NCI-H446 (cell line): ENCODE measurements at places on chromosomes 7 and 10.

DNA sequence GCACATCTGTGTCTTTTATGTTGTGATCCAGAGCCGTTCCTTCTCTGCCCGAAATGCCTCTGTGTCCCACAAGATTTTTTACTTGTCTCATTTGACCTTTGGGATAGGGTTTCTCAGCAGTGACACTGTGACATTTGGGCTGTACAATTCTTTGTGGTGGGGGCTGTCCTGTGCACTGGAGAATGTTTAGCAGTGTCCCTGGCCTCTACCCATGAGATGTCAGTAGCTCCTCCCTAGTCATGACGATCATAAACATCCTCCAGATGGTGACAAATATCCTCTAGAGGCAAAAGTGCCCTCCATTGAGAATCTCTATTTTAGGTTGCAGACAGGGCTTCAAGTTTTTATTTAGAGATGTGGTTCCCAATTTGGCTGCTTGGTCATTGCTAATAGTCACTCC is 91.3 kb downstream of the PPP1R17 start:
- no peak for DNase-seq

GRCh38 chr10:119501690-119502089 is 40.8 kb downstream of the RGS10 start:
- DNase-seq: no peak

DNA sequence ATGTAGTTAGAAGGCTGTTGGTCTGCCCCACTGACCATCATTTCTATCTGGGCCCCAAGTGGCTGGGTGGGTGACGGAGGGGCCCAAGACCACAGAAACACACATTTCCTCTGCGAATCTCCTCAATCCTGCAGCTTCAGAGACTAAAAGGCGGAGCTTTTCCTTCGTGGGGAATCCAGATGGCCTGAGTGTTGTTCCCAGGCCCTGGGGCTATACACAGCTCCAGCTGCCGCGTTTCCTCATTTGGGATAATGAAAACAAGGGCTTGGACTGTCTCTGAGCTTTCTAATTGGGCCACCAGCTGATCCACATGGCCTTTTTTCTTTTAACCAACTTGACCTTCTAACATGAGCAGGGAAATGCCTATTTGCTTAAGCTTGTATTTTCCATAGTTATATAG is 339.9 kb downstream of the CXCL12 start:
- no peak for DNase-seq

DNA sequence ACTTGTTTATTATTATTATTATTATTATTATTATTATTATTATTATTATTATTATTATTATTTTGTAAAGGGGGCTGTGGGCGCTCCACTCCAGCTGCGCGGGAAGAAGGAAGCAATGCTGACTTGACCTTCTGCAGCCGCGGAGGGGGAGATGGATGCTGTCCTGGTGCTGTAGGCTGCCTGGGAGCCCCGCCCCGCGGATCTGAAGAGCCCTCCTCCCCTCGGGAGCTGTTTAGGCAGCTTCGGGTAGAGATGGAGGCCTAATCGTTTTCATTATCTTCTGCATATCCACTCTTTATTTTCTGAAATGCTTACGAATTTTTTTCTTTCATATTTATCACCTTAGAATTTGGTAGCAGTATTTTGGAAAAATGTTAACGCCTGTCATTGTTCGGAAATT is 101.2 kb upstream of the KLF6 start:
- DNase-seq: no peak

DNA sequence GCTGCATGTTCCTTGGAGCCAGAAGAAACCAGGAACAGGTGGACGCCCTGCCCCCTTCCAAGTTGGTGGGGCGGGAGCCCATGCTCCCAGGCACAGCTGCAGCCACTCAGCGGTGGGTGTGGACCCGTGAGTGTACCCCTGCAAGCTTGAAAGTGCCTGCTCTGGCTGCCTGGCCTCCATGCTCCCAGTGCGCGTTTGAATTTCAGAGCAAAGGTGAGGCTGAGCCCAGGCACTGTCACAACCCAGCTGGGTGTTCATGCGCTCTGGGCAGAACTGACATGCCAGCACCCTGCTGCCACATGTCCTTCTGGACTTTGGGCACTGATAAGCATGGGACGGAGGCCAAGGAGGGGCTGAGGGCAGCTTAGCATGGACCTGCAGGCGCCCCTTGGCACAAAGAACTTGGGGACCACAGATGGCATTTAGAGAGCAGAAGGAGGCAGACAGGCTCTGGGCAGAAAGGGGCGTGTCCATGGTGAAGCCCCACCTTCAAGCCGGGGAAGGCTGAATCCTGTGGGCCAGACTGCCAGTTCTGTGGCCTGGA is 402.0 kb upstream of the NRG3 start:
- DNase-seq: no peak

- DNase-seq: no peak
Observed at GRCh38 chr10:92239600-92240288, 51.1 kb downstream of the CPEB3 start.

GRCh38 chr10:10872035-10872673 is 145.5 kb upstream of the CELF2 start:
- no peak for DNase-seq

- DNase-seq: no peak
Observed at GRCh38 chr7:29194594-29195427, at the start of gene CHN2. Gene CHN2 (plus strand): TSS chr7:29194775.

- DNase-seq: no peak
Observed at GRCh38 chr7:141103847-141104429, 30.1 kb downstream of the TMEM178B start.

- DNase-seq: no peak
Observed at GRCh38 chr7:66418537-66418936, 210.1 kb upstream of the KCTD7 start.

DNA sequence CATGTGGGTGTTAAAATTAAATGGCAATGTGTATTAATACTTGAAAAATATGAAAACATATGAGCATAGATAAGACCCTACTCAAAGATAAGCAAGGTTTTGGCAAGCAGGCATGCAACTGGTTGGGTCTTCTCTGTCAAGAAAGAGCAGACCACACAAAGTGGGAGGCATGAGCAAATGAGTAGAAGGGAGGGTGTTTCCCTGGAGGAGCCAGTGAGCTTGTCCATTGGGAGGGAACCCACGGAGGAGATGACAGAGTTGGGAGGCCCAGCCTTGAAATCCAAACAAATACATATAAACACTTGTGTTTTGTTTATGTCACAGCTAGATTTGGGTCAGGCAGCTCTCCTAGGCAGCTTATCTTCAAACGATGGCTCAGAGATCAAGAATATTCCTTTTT is 134.5 kb upstream of the CXCL12 start:
- DNase-seq: no peak

- no peak for DNase-seq
Observed at GRCh38 chr10:6269953-6270867, 67.5 kb downstream of the PFKFB3 start.

- no peak for DNase-seq
Observed at GRCh38 chr7:39428221-39428620, 138.0 kb upstream of the YAE1 start.

GRCh38 chr10:30821994-30822692 is 192.6 kb upstream of the LYZL2 start:
- DNase-seq: no peak

DNA sequence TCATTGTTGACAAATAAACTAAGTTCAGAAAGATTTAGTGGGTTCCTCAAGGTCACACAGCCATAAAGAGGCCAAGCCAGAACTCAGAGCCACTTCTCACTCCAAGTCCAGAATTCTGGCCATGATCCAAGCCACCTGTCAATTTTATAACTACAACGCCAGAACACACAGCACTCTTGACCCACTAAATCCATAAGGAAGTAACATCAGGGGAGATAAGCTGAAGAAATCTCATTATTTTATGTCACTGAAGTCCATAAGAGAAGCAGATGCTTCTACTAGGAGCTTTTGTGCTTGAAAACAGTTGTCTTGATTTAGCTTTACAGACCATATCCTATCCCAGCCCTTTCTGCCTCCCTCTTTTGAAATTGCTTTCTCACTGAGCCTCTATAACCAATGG is 15.9 kb downstream of the ADAM12 start:
- no peak for DNase-seq

DNA sequence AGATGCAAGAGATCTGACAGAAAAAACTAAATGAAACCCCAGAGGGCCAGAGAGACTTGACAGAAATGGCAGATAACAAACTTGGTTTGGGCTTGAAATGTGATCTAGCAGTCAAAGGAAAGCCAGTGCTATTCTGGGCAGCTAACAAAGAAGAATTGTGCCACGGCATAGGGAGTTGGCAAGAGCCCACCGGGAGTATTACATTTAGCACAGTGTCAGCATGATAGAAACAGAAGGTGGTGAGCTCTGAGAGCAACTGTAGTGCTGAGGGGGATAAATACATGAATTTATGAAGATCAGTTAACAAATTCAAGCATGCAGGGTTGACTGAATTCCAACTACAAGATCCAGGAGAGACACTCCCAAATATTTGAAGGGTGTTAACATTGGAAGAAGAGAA is 91.1 kb downstream of the AHCYL2 start:
- DNase-seq: peak; percentile 4
